ENCODE measurements at places on chromosomes 12 and 14.

GRCh38 chr12:108691998-108692808, 39.1 kb downstream of the CORO1C start:
- peak; percentile 81 for DNase-seq

DNA sequence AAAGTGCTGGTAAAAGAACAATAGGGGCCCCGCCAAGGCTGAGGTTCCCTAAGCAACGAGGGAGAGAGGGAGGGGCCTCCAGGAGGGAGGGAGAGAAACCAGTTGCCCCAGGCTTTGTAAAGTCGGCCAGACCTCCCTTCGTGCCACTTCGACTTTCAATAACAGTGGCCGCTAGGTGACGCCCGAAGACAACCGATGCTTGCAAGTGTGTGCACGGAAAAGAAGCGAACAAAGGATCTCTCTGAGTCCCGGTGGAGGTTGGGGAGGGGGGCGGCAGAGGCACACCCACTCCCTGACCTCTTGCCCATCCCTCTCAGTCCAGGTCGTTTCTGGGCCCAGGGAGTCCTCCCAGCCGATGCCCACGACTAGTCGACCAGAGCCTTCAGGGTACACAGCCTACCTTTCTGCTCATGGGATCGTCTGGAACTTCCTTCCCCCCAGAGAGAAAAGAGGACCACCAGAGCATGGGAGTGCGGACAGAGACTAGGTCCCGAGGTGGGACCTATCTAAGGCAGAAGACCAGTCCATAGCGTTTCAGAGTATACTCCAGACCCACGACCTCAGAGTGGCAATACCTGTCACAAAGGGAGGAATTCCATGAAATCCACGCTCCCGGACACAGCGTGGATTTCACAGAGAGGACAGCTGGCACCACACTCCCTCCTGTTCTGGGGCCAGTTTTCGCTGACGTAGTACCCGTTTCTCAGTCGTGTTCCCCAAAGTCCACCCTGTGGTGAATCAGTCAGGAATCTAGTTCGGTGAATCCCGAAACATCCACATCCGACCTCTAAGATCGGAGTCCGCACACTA, 262.7 kb upstream of the ALG10B start:
- no peak for DNase-seq

DNA sequence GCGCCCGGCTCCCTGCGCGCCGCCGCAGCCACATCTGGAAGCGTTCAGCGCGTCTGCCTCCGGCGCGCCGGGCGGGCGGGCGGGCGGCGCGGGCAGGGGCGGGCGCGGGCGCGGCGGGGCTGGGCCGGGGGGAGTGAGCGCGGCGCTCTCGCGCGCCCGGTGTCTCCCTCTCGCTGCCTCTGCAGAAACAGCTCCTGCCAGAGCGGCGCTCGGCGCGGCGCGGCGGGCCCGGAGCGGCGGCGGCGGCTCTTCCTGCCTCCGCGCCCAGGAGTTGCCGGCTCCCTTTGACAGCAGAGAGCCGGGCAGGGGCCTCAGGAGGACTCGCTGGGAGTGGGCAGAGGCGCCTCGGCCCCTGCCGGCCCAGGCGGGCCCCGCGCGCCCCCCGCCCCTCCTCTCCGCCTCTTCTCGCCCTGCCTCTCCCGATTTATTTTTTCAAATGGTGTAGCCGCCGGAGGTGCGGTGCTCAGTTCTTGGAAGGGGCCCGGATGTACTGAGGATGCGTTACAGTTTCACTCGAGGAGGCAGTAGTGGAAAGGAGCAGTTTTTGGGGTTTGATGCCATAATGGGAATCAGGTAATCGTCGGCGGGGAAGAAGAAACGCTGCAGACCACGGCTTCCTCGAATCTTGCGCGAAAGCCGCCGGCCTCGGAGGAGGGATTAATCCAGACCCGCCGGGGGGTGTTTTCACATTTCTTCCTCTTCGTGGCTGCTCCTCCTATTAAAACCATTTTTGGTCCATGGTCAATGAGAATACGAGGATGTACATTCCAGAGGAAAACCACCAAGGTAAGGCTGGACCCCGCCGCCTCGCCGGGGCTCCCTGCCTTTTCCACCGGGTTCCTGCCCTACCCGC, at the start of gene CACNA1C:
Gene CACNA1C, plus strand, starts transcription at position 162 of the 853 bp plus-strand sequence. Its CDS starts 576 bp downstream, at position 738.
- peak; percentile 64 for DNase-seq

DNA sequence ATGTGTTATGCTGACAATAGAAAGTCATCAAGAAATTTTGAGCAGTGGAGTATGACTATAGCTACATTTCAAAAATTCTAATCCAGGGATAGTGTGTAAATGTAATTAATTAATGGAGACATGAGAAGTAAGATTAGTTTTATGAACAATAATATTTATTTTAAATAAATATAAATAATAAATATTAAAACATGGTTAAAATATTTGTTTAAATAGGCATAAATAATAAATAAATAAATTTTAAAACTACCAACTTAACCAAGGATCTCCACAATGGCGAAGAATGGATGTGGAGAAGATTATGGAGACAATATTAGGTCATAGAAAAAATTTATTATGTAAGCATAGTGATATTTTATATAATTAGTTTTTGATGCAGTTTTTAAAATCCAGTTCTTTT, 588.2 kb upstream of the NOVA1 start:
- DNase-seq = no peak

GRCh38 chr14:55339770-55340169, 68.5 kb downstream of the FBXO34 start:
- DNase-seq = no peak

- no peak for DNase-seq
These were observed 30.7 kb upstream of the PWP1 start for GRCh38 chr12:107654873-107655272.

- peak; percentile 66 for DNase-seq
These were observed 65.0 kb downstream of the PITPNM2 start for GRCh38 chr12:123085730-123086487.

DNA sequence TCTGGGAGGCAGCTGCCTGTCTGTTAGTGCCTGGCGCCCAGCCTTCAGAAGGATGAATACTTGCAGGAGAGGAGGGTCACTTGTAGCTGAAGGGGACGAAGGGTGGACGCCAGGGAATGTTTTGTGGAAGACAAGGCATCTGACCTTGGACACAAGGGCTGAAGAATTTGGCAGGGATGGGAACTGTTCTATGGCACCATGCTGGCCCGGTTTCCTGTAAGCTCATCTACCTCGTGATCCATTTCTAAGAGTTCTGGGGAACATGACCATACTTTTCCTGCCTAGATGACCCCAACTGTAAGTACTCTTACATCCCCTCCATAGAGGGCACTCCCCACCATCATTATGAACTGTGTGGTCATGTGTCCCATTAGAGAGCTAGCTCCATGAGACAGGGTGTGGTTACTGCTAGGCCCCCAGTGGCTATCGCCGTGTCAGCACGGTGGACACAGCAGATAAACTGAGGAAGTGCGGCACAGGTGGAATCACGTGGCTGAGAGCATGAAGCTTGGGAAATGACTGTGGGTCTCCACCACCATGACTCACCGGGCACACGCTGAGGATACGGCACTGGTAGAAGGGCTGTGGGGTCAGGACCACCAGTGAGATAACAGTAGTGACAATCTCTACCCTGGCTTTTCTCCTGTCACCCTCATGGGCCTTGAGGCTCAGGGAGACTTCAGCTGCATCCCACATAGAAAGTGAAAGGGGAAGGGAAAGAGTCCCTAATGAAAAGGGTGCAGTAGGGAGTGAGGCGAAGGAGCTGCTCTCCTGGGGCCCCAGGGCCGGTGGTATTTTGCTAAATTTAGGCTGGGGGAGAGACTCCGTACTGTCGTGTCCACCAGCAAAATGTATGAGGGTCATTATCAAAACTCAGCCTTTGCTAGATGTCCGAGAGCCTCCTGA, 252.6 kb downstream of the FOXN3 start:
- DNase-seq = peak; percentile 48

DNA sequence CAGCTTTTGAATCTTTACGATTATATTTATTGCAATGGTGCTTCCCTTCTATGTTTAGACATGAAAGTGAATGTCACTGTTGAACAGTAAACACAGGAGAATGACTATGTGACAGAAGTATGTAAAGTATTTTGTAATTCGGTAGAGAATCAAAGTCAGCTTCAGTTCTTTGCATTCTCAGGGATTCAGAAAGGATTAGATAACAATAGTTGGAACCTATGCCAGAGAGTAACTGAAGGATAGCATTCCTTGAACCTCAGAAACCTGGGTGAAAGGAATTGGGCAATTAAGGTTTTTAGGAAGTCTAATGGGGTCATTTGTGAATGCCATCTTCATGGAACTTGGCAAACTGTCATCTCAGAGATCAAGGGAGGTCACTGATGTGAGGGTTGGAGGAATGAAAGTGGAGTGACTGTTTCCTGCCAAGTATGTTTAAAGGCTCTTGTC, 305.3 kb upstream of the DDHD1 start:
- no peak for DNase-seq

DNA sequence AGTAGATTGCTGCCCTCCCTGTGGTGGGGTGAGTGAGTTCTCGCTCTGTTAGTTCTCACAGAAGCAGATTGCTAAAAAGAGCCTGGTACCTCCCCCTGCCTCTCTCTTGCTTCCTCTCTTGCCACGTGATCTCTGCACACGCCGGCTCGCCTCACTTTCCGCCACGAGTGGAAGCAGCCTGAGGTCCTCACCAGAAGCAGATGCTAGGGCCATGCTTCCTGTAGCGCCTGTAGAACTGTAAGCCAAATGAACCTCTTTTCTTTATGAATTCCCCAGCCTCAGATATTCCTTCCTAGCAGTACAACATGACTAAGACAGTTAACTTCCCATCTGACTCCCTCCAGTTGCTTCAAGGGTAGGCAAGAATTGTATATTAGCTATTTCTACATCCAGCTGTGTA, 76.2 kb downstream of the ETV6 start:
- DNase-seq = no peak

- no peak for DNase-seq
These were observed 1.4 kb downstream of the NFYB start for GRCh38 chr12:104136577-104136976.

DNA sequence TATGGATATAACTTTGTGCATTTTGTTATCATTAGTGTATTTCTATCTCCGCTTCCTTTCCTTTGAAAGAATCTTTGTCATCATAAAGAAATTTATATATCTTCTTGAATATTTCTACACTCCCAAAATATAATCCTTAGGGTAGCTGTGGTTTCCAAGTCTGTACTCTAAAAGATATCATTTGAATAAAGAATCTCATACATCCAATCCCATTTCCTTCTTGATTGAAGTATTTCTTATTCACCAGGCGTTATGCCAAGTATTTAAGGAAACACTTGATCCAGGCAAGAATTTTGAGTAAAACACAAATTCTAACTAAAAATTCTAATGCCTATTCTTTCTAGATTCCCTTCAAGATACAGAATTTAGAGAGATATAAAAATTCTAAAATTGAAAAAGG, 821.8 kb downstream of the GALC start:
- no peak for DNase-seq

DNA sequence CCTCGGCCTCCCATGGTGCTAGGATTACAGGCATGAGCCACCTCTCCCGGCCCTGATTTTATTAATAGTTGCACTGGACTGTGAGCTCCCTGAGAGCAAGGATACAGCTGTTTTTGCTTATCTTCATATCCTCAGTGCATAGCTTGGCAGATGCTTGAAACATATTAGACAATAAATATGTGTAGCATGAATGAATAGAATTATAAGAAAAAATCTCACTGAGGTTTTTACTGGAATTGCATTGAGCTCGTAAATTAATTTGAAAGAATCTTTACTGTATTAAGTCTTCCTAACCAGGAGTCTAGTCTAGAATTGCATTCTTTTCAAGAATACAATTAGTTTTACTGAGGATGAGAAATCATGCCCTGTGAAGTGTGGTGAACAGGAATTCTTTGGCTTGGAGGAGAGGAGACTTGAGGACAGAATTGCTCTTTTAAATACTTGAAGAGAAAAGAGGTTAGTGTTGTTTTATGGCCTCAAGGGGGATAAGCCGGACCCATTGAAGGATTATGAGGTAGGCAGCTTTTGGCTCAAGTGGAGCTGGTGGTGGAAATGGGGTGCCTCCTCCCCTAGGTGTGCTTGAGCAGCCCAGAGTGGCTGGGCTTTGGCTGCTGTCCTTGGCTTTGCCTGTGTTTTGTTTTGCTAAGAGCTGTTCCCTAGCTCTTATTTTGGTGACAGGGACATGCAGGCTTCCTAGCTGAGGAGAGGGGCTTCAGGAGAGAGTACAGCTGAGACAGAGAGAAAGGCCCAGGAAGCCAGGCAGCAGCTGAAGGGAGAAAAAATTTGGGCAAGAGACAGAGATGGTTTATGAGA, 34.0 kb downstream of the PLEKHD1 start:
- DNase-seq = no peak

GRCh38 chr14:82239223-82239622, 705.6 kb upstream of the SEL1L start:
- DNase-seq = no peak

GRCh38 chr14:91774140-91775096, 42.5 kb upstream of the CATSPERB start:
- DNase-seq = no peak

- DNase-seq = peak; percentile 79
These were observed 14.0 kb upstream of the RACGAP1 start for GRCh38 chr12:50039151-50039835.

DNA sequence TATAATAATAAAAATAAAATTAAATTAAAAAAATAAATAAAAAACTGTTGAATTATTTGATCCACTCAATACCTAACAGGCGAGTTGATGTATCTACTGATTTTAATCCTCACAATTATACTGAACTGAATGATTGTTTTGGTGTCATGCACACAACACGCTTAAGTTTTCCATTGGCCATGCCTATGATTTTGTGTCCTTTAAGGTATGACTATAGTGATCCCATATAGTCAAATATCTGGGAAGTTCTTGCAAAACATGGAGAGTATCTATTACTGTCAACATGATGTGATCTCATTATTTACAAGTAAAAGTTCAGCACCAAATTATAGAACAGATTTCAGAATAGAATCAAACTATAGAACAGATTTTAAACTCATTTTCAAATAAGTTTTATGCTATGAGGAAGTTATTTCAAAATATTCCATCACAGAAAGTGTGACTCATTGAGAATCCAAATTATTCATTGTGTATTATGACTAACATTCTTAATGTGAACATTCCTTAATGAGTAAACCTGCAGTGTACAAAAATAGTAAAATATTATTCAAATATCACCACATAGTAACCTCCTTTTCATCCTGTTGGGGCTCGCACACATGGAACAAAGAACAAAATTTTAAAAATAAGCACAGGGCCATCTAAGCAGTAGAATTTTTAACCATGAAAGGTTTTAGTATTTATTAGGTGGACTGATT, 190.4 kb downstream of the SLC25A21 start:
- no peak for DNase-seq

DNA sequence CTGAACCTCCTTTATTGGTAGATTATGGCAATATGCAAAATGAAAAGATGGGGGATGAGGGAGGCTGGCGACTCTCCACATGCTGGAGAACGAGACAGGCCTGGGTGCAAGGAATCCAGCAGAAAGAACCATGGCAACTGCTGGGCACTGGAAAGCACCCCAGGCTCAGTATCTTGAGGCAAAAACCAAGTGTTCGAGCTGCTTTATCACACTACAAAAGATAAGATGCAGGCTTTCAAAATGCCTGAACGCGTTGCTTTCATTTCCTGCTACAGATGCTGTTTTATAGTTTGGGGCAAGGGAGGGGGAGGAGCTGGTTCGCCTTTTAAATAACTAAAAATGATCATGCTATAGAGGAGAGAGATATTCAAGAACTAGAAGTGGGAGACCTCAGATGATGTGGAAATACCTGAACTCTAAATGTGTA, 38.9 kb downstream of the NIN start:
- DNase-seq = no peak
